EL (cell line): ENCODE measurements at places on chromosomes 5 and 9.

- DNase-seq = no peak
These were observed 112.3 kb upstream of the FCN2 start for GRCh38 chr9:134768332-134768708.

DNA sequence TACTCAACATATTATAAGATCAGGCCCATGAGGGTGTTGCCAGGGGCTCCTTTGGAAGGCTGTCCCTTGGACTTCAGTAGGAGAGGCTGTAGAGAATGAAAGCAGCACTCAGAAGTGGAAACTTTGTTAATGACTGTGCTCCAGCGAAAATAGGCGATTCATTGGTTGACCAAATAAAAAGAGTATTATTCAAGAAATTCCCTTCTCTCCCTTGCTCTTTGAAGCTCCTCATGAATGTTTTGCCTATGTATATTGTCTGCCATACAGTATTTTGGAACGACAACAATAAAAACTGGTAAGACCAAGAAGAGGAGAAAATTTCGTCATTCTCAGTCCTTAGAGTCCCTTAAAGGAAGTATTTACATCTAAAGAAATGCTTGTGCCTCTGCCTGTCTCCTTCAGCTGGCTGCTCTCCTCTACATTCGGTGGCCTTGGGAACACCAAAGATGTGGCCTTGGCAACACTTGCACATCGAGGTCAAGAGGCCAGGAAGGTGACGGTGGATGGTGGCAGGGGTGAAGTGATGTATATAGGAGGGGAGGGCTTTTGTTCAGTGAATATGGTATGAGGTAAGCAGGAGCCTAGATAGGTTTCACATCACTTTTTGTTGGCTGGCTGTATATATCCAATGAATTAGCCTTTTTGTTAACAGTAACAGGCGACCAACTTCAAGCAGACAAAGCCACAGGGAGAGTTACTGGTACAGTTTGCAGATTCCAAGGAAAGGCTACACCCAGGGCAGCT lies 95.0 kb upstream of the ACTBL2 start:
- DNase-seq = no peak

GRCh38 chr5:169706071-169706470 lies 69.0 kb downstream of the DOCK2 start:
- DNase-seq = no peak

DNA sequence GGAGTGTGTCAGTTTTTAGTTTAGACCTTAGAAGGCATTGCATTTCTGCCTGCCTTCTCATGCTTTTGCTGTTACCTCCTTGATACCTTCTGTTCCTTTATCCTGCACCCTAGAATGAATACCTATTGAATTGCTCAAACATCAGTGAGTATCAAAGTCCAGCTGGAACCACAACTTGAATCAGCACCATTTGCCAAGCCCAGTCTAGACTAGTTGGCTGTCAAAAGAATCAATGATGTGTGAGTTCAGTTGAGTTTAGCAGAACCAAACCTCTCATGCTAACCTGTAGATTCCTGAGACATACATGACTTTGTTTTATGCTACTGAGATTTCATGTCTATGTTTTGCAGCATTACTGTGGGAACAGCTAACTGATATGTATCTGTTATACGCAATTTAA lies 116.6 kb downstream of the FAM170A start:
- no peak for DNase-seq

GRCh38 chr5:164354139-164354751 lies 848.8 kb downstream of the MAT2B start:
- no peak for DNase-seq

DNA sequence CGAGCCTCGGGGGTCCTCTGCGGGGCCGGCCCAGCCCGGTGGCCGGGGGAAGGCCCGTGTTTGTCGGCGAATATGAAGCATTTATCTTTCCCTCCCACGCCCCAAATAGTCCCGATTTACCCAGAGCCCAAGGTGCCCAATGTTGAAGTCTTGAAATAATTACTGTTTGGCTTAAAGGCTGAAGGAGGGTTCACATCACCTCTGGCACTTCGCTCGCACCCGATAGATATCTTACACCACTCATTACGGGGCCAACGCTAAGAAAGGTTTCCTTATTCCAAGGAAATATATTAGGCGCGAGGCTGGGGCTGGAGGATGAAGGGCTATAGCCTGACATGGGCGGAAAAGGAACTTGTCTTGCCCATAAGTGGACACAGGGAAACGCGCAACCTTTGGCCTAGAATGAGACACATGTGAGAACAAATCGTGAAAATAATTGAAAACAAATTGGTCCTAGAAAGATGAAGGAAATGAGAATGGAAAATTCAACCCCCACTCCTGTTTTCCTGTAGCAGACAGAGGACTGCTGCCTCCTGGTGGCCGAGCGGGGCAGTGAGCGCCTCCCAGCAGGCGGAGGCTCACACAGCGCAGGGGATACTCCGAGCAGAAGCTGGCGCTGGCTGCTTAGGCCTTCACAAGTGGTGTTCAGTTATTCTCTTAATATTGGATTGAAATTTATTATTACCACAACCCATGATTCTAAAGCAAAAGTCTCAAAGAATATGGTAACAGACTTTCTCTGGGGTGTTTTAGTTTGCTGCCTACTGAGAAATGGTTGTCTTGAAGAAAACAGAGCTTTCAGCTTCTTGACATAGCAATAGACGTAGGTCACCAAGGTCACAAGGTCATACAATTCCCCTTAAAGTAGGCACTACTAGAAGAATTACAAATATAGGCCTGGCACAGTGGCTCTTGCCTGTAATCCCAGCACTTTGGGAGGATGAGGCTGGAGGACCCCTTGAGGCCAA lies 7.9 kb downstream of the CCL21 start:
- peak; percentile 69 for DNase-seq

GRCh38 chr9:11269036-11269435 lies 656.2 kb upstream of the PTPRD start:
- DNase-seq = no peak

DNA sequence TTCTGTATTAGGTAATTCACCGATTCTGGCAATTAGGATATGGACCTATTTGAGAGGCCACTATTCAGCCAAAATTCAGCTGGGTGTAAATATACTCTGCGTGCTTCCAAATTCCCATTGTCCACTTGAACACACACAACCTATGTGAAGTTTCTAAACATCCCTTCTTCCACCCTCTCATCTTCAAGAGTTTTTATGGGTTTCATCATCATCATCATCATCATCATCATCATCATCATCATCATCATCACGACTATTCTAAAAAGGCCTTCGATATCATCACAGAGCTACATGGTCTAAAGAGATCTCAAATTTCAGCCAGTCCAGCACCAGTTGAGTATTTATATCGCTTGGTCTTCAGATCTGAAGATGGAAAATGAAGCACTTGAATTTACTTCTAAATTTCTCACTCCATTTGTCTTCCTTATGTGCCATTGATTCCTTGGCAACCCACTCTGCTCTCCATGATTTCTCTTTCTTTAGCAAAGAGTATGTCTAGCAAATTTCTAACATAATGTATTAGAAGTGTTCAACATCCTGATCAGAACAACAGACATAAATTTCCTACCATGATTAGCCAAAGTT lies 49.2 kb upstream of the HMHB1 start:
- no peak for DNase-seq

DNA sequence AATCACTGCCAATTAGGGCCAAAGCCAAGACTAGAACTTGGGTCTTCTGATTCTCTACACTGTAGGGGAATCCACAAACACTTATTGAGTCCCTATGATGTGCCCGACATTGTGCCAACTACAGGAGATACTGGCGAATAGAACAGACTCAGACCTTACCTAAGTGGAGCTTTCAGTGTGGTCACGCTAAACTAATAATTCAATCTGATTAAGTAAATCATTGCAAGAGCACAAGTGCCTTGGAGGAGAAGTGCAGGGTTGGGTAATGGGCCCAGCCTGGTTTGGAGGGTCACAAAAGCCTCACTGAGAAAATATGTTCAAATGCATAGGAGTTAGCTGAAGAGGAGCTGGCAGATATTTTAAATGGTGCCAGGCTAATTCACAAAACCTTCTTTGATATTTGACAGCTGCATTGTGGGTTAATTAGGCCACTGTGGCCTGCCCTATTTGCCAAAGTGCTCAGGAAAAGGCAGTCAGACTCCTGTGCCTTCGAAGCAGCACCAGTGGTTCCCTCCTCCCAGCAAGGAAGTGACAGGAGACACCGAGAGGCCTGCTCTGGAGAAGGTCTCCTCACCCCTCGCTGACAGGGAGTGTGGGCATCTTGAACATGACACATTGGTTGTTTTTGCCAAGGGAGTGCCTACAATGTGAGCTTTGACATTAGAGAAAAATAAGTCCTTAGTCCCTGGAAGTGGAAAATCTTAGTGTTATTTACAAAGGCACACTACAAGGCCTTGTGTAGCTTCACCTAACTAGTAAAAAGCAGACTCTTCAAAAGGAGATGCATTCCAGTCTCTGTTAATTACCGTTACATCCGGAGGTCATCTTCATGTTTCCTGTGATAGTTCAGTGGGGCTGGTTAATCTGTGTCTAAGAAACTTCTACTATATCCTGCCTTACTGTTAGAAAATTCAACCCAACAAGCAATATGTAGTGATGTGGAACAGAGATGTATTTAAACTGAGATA lies 24.1 kb upstream of the TRAF1 start:
- no peak for DNase-seq

- peak; percentile 77 for DNase-seq
These were observed 207.9 kb downstream of the C9orf50 start for GRCh38 chr9:129412814-129413536.

- DNase-seq = peak; percentile 56
These were observed 61.7 kb downstream of the DAP start for GRCh38 chr5:10699281-10699874.

- no peak for DNase-seq
These were observed 25.3 kb upstream of the ISOC1 start for GRCh38 chr5:129069292-129069691.

DNA sequence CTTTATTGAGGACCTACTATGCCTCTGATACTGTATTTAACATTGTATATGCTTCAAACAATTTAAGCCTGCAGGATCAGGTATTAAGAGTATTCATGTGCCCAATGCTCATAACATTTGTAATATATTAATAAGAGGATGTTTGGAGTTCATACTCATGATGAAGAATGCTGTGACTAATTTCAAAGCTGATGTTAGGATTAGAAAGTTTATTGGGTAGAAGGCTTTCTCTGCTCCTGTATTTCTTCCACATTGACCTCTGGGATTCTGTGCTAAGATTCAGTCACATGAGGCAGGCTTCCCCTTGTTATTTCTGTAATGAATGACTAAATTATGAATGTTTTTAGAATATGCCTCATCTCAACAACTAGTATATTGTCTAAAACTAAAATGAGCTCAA lies 456.4 kb downstream of the NFIB start:
- DNase-seq = peak; percentile 59

DNA sequence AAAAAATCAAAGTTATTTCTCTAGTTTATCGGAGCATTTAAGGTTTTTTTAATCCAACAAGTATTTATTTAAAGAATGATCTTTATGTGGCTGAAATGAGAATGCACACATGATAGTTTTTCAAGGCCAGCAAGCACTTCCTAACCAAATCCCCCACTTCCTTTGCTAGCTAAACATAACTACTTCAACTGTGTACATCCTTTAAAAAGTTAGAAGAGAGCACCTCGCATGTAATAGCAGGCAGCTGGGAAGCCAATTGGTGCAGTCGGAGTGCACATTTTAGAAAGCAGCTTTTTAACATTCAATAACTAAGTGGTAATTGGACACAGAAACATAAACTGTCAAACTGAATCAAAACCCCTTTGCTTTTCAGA lies 245.7 kb downstream of the BNC2 start:
- no peak for DNase-seq

DNA sequence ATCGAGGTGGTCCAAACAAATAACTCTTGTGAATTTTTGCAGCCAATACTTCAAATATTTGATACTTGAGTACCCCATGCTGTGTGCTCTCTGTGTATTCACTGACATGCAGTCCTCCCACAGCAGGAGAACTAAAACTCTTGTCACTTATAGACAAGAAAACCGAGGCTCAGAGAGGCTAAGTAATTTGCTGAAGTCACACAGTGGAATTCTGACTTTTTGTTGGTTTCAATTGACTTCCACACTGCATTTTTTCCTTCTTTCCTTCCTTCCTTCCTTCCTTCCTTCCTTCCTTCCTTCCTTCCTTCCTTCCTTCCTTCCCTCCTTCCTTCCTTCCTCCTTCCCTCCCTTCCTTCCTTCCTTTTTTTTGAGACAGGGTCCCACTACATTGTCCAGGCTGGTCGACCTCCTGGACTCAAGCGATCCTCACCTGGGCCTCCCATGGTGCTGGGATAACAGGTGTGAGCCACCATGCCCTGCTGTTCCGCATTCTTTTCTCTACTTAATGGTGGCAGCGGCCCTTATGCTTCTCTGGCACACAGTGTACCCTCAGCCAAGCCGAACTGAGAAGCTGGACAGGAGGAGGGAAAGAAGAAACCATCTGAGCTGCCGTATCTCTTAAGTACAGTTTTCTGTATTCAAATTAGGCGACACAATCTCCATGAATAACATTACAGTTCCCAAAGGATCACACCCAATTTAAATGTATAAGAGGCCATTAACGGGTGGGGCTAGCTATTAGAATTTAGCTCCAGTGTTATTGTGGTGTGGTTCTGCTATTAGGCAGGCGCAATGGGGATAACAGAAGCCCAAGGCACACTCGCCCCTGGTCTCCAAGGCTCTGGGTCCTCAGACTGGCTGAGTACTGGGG lies 38.4 kb upstream of the GRHPR start:
- no peak for DNase-seq

DNA sequence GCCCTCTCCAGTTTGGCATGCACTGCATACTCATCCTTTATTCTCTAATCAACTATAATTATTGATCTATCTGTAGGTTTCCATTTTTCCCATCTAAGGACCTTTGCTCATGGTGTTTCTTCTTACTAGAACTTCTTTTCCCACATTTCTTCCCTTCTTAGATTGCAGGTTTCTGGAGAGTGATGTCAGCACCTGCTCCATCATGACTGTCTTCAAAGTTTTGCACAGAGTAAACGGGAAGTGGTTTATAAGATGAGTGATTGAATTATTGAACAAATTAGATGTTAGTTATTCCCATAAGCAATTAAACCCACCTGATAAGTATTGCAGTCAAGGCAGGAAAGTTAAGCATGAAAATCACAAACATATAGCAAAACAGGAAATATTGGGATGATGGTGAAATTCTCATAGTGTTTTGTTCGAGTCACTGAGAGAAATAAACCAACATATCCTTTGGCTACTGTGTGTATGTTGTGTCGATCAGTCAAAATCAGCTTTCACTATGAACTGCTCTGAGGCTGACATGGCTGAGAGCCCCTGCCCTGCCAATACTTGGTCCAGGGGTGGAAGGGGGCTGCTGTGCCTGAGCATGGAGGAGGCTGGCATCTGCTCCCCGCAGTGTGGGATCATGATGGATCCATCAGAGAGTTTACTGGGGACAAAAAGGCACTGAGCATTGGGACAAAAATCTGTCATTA lies 45.5 kb upstream of the S1PR3 start:
- DNase-seq = no peak

DNA sequence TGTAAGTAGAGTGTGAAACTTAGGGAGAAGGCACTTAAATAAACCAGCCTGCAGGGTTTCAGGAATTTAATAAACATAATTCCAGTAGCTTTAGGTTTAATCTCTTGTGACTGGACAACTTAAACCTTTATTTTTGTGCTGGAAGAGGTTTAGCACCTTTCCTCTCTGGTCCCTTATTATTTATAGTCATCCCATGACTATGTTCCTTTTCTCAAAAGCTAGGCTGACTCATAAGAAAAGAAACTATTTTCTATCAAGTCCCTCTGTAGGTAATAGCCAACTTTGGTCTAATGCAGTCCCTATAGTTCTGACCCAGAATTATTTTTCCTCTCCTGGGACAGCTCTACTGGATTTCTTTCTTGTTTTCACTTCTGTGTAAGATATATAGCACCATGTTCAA lies 588.9 kb downstream of the NR2F1-AS1 start:
- peak; percentile 13 for DNase-seq

- no peak for DNase-seq
These were observed 163.2 kb downstream of the CACNA1B start for GRCh38 chr9:138040446-138041430.

- no peak for DNase-seq
These were observed 147.8 kb downstream of the TENT4A start for GRCh38 chr5:6861036-6861435.
